ENCODE measurements at places on chromosomes 12 and 14. TPM values are rescaled to one million over a fixed set of nuclear protein-coding genes. Genes with fewer than 3 reads are reported as not detected.

DNA sequence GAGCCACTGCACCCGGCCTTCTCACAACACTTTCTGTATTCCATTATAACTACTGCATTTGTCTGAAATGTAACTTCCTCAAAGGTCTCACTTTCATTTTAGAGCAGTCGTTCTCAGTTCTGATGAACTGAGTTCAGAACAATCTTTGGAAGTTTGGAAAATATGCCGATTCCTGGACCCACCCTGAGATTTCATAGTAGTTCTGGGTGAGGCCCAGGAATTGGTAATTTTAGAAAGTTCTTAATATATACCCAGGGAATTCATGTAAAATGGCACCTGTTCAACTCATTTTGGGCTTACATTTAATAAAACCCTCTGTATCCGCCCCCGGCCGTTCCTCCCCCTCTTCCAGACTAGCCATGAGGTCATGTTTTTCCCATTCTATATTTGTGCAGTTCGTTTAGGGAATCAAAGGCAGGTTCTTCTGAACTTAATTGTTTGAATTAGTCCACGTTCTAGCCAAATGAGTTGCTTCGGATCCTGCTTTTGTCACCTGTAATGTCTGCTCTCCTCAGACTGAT is 5.9 kb downstream of the GSG1 start:
- DNase-seq = no peak

DNA sequence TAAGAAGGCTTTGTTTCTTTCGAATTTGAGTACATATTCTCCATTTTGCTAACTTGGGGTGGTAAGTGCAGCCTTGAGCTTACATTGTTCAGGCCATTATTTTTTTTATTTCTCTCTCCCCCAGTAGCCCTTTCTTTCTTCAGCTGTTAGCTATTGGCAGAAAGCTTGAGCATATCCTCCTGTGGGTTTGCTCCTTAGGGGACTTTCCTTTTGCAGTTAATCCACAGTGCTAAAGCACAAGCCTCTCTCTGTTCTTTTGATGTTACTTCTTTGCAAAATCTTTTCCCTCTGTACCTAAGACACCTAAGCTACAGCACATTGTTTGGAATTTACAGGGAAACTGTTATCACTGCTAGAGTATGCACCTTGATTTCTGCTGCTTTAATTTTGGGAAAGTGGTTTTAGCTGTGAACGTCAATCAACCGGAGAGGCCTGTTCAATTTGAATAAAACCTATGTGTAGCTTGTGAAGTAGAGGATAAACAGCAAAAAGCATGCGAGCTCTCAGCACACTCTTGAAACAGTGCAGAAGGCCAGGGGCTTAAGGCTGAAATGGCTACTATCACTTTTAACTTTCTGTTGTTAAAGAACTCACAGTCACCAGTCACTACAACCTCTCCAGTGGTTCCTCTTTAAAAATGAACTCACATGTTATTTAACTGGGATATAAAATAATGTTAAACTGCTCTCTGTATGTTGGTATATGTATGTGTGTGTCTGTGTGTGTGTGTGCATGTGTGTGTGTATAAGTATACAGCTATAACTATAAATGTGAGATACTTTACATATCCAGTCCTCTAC is 139.2 kb downstream of the PDZRN4 start:
- no peak for DNase-seq

DNA sequence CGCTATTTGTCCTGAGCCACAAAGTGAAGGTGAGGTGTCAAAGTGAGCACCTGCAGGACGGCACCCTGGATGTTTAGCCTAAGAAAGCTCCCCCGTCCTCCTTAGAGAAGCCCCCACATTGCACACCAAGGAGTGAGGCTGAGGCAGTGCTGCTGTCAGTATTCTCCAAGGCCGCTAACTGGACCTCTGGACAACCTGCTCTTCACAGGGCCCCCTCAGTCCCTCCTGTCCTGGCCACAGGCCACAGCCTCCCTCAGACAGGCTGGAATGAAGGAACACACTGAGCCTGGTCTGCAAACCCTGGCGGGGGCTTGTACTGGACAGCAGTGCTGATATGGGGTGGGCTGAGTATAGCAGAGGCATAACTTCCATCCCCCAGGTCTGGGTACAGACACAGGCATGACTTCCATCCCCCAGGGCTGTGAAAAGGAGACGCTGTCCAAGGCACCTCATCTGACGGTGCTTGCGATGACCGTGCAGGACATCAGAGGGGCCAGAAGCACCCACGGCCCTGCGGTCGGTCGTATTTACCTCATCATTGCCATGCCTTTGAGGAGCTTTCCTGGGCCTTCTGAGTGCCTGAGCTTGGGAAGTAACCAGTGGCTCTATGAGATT is 82.4 kb upstream of the DIO3 start:
- DNase-seq = peak; percentile 18

- no peak for DNase-seq
Measured at GRCh38 chr12:113994051-113994450, 27.9 kb upstream of the RBM19 start.

DNA sequence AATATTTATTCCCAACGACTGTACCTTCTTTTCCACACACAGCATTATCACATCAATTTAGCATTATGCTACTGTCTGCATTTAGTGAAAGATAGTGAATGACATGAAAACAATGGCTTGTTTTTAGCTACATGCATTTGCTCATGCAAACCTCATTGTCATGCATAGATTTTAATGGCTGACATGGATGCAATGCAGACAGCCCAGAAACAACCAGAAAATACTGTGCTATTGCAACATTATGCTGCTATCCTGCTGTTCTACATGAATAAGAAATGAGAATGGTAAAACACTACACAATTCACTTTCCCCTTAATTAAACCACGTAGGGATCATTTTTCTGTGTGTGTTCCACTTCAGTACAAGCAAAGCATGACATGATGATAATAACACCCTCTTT is 90.8 kb downstream of the LIN7A start:
- DNase-seq = no peak

- no peak for DNase-seq
Measured at GRCh38 chr14:34170882-34171281, 220.0 kb upstream of the EGLN3 start.

- no peak for DNase-seq
Measured at GRCh38 chr12:120470150-120470784, 719 bp upstream of the SRSF9 start.

- DNase-seq = no peak
Measured at GRCh38 chr12:62629971-62630739, 163.5 kb downstream of the MON2 start.

DNA sequence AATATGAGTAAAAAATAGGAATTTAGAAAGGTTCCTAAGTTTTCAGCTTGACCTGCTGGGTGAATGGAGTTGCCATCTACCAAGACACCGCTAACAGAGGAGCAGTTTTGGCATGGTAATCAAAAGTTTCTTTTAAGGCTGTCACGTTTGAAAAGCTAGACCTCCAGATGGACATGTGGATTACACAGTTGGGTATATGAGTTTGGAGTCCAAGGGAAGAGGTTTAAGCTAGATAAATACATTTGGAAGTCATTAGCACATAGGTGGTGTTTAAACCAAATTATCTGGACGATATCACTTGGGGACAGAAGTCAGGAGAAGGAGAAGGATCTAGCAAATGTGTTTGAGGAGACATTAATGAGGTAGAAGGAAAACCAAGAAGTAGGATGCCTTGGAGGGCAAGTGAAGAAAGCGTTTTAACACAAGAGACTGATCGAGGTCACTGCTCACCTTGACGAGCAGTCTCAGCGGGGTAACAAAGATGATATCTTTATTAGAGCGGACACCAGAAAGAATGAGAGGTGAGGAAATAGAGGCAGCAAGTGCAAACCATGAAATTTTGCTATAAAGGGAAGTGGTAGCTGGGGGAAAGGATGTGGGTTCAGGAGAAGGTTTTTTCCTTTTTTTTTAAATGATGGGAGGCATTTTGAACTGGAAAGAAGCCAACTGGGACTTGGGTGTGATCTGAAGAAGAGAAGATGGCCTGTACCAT is 17.6 kb downstream of the PNP start:
- no peak for DNase-seq

DNA sequence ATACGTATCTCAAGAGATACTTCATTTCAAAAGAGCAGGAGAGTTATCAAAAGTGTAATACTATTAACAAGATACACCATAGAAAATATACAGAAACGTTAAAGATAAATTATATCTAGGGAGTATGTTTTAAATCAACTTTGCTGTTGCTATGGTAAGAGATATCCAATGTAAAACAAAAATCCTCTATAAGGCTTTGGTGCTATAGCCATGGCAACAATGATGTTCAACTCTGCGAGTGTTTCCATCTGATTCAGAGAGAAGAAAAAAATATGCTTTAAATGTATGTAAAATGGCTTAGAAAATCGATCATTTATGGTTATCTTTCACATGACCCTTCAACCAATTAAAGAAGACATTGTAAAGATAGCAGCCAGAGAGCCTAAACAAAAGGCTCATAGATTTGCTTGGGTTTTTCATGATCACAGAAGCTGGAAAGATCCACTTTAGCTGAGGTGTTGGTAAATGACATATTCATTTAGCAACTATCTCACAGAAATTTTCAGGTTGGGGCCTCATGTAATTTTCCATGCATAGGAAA is 387.0 kb upstream of the GARIN6 start:
- no peak for DNase-seq

- no peak for DNase-seq
Measured at GRCh38 chr12:22729957-22730443, 105.0 kb downstream of the ETNK1 start.

GRCh38 chr14:74064883-74065282 is 19.4 kb downstream of the ALDH6A1 start:
- DNase-seq = no peak

- DNase-seq = no peak
Measured at GRCh38 chr14:73124180-73124894, 12.0 kb upstream of the PSEN1 start.

DNA sequence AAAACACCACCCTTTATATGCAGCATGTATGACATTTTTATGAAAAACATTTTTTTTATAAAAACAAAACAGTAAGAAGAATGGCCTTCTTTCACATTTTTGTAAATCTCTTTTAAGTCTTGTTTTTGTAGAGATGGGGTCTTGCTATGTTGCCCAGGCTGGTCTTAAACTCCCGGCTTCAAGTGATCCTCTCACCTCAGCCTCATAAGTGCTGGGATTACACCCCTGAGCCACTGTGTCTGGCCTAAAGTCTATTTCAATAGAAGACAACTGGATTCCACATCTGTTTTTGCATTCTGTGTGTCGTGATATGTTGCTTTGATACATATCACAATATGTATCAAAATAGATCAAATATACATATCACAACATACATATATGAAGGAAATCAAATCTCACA is 98.9 kb downstream of the ELK3 start:
- DNase-seq = no peak

DNA sequence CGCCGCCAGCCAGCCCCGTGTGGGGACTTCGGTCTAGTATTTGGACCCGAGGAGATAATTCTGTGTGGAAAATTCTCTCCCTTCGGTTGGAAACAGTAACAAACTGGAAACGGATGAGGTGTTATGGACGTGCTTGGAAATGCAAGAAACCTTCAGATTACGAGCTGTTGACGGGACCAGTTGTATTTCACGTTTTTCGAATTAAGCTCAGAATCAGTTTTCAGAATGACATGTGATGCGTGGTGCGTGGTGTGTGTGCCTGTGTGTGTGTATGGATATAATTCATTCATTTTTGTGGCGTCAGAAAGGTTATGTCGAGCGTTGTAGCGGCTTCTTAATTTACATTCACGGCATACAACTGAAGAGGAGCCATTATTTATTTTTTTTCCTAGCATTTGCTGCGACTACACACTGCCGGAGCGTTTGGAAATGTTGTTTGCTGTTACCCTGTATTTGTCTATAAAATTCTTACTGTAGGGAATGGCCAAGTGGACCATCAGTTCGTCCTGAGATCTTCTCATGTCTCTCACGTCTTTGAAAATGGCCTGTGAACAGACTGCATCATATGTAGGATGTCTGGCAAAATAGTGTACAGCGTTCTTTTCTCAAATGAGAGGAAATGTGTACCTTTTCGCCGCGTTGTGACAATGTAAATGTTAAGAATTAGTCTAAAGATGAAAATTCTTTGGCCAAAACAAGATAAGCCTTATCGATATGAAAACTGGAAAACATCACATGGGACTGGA is 1.3 kb downstream of the TRAF3 start:
- DNase-seq = no peak

- DNase-seq = no peak
Measured at GRCh38 chr14:79578470-79578869, 632.8 kb downstream of the DIO2 start.

- no peak for DNase-seq
Measured at GRCh38 chr14:21840765-21841164, 167.1 kb upstream of the OR4E1 start.

- DNase-seq = peak; percentile 18
Measured at GRCh38 chr14:104116756-104117340, 21.5 kb upstream of the KIF26A start.

DNA sequence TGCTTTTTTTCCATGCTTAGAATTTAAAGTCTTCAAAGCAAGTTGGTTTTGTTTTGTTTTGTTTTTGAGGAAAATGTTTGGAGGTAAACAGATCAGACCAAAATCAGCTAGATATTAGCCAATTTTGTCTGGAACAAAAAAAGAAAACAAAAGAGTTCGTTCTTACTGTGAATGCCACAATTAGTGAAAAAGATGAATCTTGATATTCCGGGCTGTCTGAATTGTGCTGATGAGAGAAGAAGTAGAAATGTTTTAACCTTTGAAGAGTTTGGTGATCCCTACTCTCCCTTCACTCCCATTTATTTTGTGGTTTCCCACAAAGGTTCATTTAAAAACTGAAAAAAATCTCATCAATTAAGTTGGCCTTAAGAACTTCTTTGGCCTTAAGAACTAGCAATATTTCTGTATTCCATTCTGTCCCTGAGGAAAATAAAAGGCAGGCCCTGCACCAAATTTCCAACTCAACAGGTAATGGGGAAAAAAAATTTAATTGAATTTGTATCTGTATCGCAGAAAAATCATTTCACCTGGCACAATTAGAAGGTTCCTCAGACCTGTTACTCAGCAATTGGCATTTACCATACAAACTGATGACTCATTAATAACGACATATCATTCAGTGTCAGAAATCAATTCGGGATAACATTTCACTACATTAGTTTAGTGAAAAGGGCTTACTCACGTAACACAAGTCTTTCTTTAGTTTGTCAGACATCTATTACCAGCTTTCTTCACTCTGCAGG is 562 bp upstream of the GLIPR1L2 start:
- no peak for DNase-seq

- no peak for DNase-seq
Measured at GRCh38 chr12:111024205-111024801, 103.9 kb upstream of the MYL2 start.

DNA sequence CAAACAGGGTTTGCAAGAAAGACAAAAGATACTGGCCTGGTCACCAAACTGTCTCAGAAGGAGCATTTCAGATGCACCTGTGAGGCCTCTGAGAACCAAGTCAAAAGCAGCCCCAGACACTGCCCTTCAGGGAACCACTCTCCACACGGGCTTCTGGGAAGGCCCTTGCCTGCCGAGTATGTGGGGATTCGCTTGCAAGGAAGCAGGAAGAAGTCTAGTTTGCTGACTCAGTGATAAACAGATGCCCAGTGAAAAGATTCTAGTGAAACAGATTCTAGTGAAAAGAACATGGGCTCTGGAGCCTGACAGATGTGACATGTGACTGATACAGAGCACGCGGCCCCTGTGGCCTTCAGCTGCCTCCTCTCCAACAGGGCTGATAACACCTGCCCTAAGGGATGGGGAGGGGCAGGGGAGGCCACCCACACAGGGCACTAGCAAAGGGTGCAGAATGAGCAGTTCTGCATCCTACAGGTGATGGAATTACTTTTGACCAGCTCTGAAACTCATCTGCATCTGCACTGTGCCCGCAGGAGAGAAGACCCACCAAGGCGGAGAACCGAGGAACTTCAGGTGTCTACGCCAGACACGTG is 19.1 kb downstream of the AMN start:
- no peak for DNase-seq

The TMEM229B gene
- polyA plus RNA-seq = 2.1 TPM

The BMAL2 gene
- 0.41 TPM for polyA plus RNA-seq

The KCNMB4 gene
- 4.0 TPM for polyA plus RNA-seq

The ASB2 gene
- polyA plus RNA-seq = 2.6 TPM

The GALNT8 gene
- polyA plus RNA-seq = 5.6 TPM

The SERPINA5 gene
- polyA plus RNA-seq = 27.9 TPM
